Dorsolateral prefrontal cortex (tissue), 122 donors: ENCODE measurements at places on chromosomes 2 and 18.

- DNase-seq, result no peak
Observed at GRCh38 chr2:197700960-197701359, 4.2 kb upstream of the MARS2 start.

- DNase-seq, result no peak
Observed at GRCh38 chr2:240812721-240813120, 7.3 kb downstream of the KIF1A start.

- no peak for DNase-seq
Observed at GRCh38 chr2:199955007-199955338, 318 bp downstream of the TYW5 start.

- no peak for DNase-seq
Observed at GRCh38 chr2:88188748-88189147, 18.6 kb downstream of the THNSL2 start.

GRCh38 chr2:219186754-219187456 lies 8.8 kb downstream of the RETREG2 start:
- DNase-seq, result no peak

DNA sequence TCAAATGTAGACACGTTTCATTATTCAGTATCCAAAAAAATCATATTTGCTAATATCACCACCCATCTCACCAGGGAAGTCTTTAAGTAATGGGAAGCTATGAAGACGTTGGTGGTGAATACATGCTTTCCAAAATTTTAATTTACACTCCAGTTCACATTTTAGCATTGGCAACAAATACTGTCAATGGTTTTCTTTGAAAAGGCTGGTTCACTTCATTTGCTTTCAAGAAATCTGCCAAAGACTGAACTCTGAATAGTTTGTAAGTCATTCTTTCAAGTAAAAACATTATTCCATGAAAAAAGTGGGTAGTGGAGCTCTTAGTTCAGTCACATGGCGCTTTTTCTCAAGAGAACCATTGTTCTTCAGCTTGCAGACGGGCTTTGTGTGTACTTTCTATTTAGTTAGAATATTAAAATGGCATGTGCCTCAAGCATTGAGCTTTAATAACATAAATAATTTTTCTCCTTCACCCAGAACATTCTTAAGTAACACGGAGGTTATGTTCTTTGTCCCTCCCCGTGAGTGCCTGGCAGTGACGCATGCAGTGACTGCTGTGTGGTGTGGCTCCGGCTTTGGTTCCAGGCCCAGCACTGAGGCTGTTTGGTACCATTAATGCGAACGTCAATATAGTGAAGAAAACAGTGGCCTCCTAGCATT lies 300.0 kb upstream of the HDAC4 start:
- DNase-seq, result no peak

- no peak for DNase-seq
Observed at GRCh38 chr2:197835293-197835692, 30.9 kb downstream of the PLCL1 start.

DNA sequence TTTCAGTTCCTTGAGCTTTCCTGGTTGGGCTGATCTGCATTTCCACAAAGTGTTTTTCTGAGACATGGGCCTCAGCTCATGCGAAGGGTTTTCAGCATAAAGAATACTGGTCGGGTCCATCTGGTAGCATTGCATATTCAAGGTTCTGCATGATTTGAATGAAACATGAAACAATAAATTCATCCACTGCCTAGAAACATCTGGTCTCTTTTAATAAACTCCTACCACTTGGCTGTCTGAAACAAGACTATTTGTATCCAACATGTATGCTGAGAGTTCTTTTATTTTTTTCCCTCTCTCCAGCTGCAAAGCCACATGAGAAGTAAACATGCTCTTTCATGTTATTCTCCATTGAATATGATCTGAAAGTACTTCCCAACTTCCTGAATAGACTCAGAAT lies 314.9 kb upstream of the SOX11 start:
- no peak for DNase-seq

- no peak for DNase-seq
Observed at GRCh38 chr2:197307236-197307932, 3.2 kb downstream of the ANKRD44 start.

GRCh38 chr2:219158025-219158424 lies 2.6 kb downstream of the NHEJ1 start:
- no peak for DNase-seq

- DNase-seq, result no peak
Observed at GRCh38 chr2:16584084-16584483, 81.5 kb downstream of the CYRIA start.

DNA sequence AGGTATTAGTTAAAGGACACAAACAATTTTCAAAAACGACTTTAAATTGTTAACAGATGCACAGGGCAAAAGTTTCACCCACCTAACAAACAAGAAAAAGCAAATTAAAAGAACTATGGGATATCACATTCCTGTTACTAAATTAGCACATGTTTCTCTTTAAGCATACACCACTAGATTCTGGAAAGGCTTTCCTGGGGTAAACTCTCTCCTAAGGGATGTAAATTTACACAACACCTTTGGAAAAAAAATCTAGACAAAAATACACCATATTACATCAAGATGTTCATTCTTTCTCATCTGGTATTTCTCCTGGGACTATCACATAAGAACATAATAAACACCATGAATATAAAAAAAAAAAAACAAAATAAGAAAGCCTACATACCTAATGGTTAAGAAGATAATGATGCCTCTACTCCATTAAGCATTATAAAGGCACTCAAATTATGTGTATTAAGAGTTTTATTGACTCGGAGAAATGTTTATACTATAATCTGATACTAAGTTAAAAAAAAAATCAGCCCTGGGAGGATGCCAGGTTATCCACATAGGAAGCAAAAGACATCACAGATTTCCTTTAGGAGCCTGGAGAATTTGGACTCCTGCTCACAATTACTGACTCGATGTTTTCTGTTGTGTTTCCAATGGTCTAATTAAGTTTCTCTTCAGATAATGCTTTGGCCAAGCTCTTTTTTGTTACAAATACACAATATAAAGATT lies 82.8 kb upstream of the AFF3 start:
- DNase-seq, result no peak

DNA sequence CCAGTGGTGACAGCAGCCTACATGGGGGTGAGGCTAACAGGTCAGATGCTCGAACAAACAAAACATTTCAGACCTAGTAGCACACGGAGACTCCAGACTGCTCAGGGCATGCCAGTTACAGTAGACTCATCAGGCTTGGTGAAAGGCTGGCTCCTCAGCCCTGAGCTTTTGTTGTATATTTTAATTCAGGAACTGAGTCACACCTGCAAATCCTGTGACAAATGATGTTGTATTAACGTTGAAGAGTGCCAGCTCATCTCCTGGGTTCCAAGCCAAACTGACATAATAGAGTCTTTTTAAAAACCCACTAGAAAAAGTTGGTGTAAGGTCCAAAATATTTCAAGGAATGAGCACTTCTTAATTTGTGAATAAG lies 65.3 kb downstream of the C1D start:
- no peak for DNase-seq

DNA sequence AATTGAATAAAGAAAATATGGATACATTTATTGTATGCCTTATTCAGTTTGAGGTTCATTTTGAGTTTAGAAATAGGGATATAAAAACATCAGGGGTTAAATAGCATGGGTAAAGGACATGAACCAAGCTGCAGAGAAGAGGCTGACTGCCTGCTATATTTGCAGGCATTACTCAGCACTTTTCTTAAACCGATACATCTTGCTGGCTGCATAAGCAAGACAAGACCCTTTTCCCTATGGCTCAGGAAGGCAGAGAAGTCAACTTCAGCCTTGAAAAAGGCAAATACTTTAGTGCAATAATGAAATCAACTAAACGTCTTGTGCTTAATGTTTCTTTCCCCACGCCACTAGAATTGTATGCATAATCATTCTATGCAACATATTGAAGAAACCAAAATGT lies 36.4 kb downstream of the SCN1A start:
- no peak for DNase-seq

GRCh38 chr2:26982102-26982742 lies 11.8 kb downstream of the MAPRE3 start:
- DNase-seq, result no peak

DNA sequence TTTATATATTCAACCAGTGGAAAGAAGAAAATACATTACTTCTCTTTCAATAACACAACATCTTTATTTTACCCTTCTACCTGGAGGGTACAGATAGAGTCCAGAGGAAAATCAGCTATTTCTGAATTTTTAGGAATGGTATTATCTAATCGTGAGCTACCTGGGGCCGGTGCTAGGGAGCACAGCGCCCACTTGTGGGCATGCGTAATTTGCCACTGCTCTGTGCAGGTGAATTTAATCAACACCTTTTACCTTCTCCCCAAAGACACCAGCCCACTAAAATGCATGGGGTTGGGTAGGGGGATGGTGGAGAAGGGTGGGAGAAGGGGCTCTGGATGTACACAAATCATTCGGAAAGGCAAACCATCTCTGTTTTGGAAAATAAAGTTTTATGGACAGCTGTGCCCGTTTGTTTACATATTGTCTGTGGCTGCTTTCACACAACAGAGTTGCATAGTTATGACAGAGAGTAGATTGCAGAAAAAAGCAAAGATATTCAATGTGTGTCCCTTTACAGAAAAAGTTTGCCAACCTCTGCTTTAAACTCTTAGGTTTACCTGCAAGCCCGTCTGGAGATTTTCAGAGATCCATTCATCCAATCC lies 51.5 kb upstream of the DCC start:
- DNase-seq, result no peak
